Right ventricle myocardium inferior (tissue), 1 donor: ENCODE measurements at places on chromosomes 11 and 22. TPM values are rescaled to one million over a fixed set of nuclear protein-coding genes. Genes with fewer than 3 reads are reported as not detected.

GRCh38 chr11:72331761-72332160, 87.8 kb upstream of the PHOX2A start:
- DNase-seq = no peak

- no peak for DNase-seq
These were observed 13.8 kb upstream of the KAT5 start for GRCh38 chr11:65698205-65698604.

DNA sequence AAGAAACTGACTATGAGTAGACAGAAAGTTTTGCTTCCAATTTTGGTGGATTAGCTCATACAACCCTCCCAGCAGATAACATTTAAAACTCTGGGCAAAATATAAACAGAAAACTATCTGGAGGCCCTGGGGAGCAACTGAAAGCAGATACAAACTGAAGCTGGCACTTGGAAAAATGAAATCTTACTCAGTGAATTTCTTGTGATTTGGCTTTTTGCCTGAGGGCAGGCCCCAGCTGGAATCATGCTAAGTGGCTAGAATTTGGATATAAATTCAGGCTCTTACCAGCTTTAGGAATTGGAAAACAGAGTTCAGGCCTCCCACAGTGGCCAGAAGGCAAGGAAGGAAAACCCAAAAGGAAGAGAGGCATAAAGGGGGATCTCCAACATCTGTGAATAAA, 85.8 kb downstream of the EFCAB6 start:
- no peak for DNase-seq

SAA4 gene
- total RNA-seq = not detected

- no peak for DNase-seq
These were observed 13.9 kb downstream of the CCDC157 start for GRCh38 chr22:30370641-30371230.

GRCh38 chr11:132099692-132100091, 729.3 kb downstream of the NTM start:
- DNase-seq = no peak

DNA sequence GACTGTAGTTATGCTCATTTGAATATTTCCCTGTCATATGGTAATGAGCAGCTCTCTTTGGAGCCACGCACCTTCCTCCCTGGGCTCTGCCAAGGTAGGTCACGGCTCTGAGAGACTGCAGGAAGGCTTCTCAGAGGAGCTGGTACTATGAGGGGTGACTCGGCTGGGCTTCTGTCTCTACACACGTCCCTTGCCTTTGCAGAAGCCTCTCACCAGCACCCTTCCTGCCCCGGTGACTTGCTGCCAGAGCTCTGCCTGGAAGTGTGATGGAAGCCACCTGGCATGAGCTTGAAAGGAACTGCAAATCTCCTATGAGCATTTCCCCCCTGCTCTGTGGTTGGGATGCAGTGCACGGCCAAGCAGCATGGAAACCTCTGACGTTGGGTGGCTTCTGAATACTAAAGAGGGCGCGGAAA, 74.2 kb downstream of the KIRREL3 start:
- DNase-seq = no peak

GRCh38 chr11:107799218-107799859, 59.2 kb downstream of the SLC35F2 start:
- peak; percentile 83 for DNase-seq

GRCh38 chr11:131533998-131534397, 163.6 kb downstream of the NTM start:
- no peak for DNase-seq

NXPE4 gene
- not detected for total RNA-seq

BAIAP2L2 gene
- 0.30 TPM for total RNA-seq

GRCh38 chr11:34613015-34613414, 7.9 kb upstream of the EHF start:
- no peak for DNase-seq

GRCh38 chr11:122375687-122376399, 259.8 kb upstream of the BLID start:
- no peak for DNase-seq

FGF3 gene
- total RNA-seq = not detected

DNA sequence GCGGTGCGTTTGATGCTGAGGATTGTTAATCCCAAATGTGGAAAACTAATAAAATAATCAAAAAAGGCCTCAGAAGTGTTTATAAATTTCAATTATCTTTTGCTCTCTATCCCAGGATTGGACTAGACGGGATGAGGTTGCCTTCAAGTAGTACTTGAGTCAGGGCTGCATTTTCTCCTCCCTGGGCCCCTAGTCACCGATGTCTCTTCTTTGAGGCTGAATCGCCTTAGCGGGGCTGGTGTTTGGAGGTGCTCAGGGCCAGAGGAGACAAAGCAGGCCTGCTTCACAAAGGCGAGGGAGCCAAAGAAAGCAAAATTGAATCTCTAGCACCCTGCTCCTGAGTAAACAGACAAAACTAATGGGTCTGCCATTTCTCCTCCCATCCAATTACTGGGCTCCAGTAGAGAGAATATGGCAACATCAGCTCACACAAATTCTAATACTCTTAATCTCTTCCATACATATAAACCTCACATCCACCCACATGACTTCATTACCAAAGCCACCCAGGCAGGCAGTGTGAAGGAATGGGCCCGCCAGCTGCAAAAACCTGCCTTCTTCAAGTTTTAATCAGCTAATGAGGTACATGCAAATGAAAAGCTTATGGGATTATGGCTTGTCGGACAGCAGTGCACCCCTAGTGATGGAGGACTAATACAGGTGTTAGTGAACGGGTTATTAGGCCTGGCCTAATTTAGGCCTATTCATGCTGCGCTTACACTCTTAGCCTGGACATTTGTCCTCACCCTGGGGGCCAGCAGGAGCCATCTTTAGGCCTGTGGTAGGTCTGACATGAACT, 52.7 kb upstream of the HTATIP2 start:
- no peak for DNase-seq

DNA sequence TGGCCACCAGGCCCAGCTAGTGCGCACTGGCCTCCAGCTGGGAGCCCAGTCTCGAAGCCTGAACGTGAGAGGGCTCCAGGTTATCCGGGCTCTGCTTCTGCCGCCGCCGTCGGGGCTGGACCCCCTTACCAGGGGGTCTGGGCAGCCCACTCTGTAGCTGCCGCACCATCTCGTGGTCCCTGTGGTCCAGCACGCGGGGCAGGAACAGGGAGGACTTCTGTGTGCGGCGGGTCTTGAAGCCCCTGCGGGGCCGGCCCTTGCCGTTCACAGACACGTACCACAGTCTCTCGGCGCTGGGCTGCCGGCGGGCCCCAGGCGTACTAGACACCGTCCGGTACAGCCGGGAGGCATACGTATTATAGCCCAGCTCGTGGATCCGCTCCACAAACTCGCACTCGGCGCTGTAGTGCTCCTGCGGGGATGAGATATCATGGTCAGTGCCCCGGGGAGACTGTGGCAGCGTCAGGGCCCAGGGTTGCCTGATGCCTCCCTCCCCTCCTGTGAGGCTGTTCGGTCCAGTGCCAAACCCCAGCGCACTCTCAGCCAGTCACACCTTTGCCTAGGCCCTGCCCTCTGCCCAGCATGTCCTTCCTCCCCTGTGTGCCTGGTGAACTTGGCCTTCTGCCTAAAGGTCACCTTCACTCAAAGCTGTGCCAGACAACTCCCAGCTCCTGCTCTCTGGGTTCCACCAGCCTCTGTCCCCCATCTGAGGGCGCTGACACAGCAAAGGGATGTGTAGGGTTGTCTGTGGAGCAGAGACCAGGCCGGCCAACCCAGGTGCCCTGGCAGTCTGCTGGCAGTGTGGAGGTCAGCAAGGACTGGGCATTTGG, 8.7 kb downstream of the FGF3 start:
- DNase-seq = peak; percentile 58

DNA sequence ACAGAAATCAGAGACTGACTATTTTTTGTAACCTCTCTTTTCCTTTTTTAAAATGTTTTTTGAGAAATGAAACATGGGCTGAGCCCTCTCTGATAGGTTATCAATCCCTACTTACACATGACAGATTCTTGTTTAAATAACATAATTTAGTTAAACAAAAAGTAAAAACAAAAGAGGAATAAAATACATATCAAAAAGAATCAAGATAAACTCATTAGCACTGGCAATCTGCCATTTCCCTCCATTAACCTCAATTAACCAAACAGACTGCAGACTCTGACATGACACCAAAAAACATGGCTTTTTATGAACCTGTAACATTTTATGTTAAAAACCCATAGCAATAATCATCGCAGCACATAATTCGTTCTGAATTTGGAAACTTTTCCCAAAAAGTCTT, 284.4 kb upstream of the MTNR1B start:
- no peak for DNase-seq

GRCh38 chr11:57763568-57763967, 2.0 kb downstream of the CTNND1 start:
- DNase-seq = no peak

- DNase-seq = no peak
These were observed 101.0 kb downstream of the SLC1A2 start for GRCh38 chr11:35318309-35318708.

GRCh38 chr11:9905501-9905951, 241.6 kb downstream of the SWAP70 start:
- no peak for DNase-seq

- DNase-seq = no peak
These were observed 41.4 kb upstream of the PHF21A start for GRCh38 chr11:46162700-46163099.

- DNase-seq = no peak
These were observed 31.6 kb upstream of the MYH9 start for GRCh38 chr22:36419177-36419911.

NLRP14 gene
- total RNA-seq = not detected
